Stimulated activated naive CD4-positive, alpha-beta T cell treated with Interleukin-2 at 50 U/mL for 16 hours (primary cell): ENCODE measurements at places on chromosomes 13 and 19.
A peak's percentile ranks its signal among the peaks of the same experiment; 100 is the strongest.

GRCh38 chr13:40598569-40598968 is 67.9 kb downstream of the FOXO1 start:
- DNase-seq = no peak

GRCh38 chr19:29845574-29846176 is 33.9 kb downstream of the CCNE1 start:
- DNase-seq = peak; percentile 40

- no peak for DNase-seq
Observed at GRCh38 chr19:50322931-50323781, 6.0 kb downstream of the KCNC3 start.

DNA sequence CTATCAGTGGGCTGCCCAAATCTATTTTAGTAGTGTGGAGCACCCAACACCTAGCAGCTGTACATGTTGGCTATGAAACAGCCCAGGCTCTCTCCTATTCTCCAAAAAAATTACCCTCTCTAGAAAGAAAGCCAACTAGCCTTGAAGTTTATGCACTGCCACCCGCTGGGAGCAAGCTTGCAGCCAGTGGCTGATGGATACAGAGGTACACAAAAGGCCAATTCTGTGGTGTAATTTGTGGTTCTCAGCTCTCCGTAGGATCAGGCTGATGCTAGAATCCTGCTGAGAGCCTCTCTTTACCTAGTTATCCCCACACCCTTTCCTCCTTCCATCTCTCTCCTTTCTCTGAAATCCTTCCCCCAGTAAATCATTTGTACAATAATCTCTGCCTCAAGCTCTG is 1120.7 kb downstream of the DIAPH3 start:
- no peak for DNase-seq

GRCh38 chr19:7600721-7601120 is 5.1 kb downstream of the CAMSAP3 start:
- no peak for DNase-seq

- DNase-seq = no peak
Observed at GRCh38 chr13:37729876-37730275, 131.3 kb upstream of the POSTN start.

DNA sequence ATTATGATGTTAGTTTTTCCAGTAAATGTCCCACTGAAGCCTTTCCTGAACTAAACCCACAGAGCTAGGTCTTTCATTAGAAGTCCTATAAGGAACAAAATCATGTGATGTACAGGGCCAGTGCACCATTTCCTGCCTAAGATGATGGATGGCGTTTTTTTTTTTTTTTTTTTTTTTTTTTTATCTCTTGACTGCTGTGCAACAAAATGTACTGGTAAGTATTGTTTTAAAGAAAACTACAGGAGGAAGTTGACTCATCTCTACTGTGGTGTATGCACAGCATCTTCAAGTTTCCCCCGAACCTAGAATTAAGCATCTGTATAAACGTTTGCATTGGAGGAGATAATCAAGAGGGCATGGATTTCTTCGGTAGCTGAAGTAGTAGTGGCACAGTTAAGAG is 197.5 kb downstream of the NBEA start:
- DNase-seq = no peak

DNA sequence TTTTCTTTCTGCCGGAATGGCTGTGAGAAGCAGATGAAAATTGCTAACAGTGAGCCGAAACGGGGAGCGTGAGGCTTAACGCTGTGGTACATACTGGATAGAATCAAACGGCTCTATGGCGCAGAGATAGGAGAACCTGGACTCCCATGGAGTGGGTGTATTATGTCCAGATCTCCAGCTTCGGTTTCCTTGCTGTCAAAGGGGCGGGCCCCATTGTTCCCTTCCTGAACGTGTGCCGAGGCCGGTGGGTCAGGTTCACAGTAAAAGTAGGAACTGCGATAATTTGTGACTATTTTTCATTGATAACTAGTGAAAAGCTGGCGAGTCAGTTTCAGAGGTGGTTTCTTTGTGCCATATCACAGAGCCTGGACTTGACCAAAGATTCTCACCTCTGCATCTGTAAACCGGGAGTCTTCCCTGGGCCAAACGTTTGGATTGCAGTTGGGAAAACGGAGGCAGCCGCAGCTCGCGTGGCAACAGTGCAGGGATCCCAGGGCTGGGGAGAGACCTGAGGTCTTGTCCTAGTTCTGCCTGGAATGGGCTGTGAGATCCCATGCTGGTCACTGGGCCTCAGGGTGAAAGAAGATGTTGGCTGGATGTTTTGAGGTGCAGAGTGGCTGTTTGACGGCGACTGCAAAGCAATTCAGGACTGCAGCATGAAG is 752 bp downstream of the RPL18A start:
- no peak for DNase-seq

DNA sequence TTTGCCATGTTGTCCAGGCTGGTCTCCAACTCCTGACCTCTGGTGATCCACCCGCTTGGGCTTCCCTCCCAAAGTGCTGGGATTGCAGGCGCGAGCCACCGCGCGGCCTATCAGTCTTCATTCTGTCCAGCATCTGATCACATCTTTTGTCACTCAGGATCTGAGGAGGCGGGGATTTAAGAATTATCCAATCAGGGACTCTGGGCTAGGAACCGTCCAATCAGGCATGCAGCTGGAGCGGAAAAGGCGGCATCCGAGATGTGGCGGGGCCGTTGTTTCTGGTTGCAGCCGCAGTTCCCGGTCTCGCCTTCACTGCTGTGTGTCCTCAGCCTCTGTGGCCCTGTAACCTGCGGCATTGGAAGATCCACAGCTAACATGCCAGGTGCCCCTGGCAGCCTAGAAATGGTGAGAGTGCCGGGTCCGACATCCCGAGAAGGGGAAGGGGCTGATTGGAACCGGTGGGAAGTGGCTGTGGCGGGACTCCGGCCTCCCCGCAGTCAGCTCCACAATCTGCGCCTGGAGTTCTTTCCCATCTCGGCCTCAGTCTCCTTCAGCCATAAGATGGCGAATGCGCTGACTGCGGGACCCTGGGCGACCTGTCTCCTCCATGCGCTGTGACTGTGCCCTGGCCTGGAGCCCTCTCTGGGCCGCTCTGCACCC is at the start of gene ZNF729:
ZNF729 (plus strand) TSS at position 291 of the 660 bp plus-strand sequence; CDS start at position 376, 85 bp downstream.
- DNase-seq = no peak

DNA sequence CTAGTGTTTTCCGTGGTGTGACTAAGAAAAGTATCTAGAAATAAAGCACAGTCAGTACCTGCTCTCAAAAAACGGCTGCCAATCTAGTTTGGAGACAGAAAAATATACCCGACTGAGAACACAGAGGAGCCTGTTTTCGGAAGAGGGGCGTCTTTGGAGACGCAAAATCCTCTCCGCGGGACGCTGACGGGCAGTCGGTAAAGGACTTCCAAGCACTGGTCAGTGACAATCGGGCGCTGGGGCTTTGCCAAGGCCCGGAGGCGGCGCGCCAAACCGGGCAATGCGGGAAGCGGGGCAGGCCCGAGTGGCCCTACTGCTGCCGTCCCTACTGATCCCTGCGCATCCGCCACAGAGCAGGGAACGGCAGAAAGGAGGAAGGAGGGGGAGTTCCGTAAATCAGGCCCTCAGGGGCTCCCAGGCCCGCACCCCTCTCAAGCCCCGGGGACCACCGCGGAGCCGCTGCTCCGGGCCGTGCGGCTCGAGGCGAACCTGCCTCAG is 588 bp upstream of the DPY19L3 start:
- no peak for DNase-seq

DNA sequence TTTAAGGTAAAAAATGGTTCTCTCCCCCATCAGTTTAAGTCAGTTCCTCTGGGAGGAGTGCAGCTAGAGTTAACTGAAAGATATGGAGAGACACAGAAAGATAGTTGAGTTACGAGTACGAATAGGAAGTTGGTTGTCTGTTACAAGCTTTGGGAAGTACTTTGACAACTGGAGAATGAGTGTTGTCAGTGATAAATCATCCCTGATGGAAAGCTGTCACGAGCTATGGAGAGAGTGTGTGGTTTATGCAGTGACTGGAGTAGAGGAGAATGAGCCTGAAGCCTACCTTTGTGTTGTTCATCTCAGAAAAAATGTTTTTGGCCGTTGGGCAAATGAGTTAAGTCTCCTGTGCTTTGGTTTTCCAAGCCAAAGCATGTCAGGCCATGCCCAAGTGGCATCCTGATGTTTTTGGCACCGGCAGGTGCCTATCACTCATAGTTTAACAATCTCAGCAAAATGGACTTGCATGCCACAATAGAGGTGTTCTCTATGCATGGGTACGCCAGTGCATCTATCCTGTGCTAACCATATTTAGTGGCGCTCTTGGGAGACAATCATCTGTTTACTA is 350.2 kb downstream of the IRS2 start:
- no peak for DNase-seq

DNA sequence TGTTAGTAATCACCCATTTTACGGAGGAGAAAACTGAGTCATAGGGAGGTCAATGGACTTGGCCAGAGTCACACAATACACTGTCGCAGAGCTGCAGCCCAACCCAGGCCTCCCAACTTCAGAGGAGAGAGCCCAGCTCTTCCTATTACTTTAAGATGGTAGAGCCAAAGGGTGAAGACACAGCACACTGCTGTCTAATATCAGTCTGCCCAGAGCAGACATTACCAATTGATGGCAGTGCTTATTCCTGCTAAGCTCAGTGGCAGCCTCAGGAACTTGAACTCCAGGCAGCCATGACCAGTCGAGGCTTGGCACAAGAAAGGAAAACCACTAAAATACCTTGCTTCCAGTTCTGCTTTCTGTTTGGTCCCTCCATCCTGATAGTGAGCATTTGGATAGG is 18.4 kb downstream of the TMEM150B start:
- no peak for DNase-seq

- no peak for DNase-seq
Observed at GRCh38 chr13:106819413-106820180, 251.7 kb upstream of the ARGLU1 start.

GRCh38 chr13:99980824-99981734 is 505 bp upstream of the ZIC2 start:
- no peak for DNase-seq

DNA sequence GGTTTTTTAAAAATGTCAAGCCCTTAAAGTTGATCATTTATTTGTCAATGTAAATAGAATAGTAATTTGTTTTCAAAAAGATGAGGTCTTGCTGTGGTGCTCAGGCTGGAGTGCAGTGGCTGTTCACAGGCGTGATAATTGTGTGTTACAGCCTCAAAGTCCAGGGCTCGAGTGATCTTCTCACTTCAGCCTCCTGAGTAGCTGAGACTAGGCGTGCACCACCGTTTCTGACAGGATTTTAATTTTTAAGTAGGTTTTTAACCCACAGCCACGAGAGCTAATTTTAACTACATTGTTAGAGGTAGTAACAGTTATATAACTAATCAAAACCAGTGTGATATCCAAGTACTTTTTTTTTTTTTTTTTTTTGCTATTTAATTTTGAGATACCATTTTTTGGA is 43.1 kb downstream of the CNMD start:
- no peak for DNase-seq
